ENCODE measurements at places on chromosomes 11 and 22.

GRCh38 chr11:106304274-106304673, 226.8 kb downstream of the AASDHPPT start:
- no peak for DNase-seq

GRCh38 chr11:48088682-48089050, 108.3 kb downstream of the PTPRJ start:
- no peak for DNase-seq

- no peak for DNase-seq
These were observed 10.2 kb downstream of the CLDN25 start for GRCh38 chr11:113789675-113790320.

- DNase-seq: no peak
These were observed 77.3 kb upstream of the ATXN10 start for GRCh38 chr22:45594123-45594941.

GRCh38 chr11:45102361-45102809, 44.1 kb upstream of the PRDM11 start:
- DNase-seq: no peak

GRCh38 chr22:17637490-17638181, 921 bp upstream of the BCL2L13 start:
- DNase-seq: no peak

DNA sequence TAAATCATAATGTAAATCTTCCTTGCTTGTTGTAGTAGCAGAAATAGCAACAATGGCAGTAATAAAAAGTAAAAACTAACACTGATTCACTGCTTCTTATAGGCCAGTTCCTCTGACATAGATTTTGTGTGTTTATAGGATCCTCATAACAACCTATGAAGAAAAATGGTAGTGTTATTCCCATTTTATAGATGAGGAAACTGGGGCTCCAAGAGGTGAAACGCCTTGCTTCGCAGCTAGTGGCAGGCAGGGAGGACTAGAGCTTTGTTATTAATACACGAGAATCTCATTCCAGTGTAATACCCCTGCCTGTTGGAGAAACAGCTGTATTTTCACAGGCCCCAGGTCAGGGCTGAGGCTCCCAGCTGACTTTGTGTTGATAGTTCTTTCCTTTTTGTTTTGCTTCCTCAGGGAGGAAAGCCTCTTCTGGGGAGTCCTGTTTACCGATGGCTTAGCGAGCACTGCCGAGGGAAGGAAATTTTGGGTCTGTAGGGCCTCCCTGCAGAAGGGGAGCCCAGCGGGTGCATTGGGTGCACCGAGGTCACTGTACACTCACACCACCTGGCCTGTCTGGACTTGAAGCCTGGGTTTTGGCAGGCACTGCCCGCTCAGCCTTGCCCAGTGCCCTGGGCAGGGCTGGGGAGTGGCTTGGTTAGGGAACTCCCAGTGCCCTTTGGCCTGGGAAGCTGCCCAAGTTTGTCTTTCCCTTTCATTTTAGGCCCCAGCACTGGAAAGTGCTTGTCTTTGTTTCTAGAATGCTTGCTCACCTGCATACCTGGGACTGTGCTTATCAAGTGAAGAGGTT, 13.5 kb downstream of the KIAA1671 start:
- DNase-seq: no peak

DNA sequence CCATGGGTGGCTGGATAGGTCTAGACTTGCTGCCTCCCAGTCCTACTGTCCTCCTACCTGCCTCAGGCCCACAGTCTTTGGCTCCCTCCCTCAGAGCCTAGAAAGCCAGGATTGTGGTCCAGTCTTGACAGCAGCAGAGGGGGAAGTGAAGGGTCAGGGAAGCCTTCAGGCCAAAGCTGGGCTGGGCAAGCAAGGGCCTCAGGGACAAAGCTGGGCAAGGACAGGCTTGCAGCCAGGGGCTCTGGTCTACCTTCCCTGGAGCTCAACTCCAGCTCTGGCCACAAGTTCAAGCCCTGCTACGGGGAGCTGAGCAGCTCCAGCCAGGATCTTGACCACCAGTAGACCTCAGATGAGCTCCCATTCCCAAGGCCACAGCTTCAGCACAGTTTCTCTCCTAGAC, 14.9 kb downstream of the LMO1 start:
- no peak for DNase-seq

GRCh38 chr11:96704847-96705246, 315.0 kb downstream of the JRKL start:
- no peak for DNase-seq

DNA sequence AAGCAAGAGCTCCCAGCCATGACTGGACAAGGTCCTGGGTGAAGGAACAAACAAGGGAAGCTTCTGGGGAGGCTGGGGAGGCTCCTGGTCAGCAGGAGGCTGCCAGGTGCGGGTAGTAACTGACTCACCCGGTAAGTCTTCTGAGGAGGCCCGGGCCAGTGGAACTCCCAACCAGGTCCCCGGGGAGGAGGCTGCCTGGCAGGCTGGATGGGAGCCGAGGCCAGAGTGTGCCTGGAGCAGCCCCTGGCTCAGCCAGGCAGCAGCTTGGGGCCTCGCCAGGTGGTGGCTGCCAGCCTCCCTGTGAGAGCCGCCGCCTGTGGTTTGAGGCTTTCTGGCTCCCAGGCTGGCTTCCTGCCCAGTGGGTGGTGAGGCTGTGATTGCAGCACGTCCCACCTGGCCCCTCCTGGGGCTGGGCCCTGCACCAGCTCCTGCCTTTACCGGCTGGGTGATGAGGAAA, 46.2 kb downstream of the IGF2 start:
- DNase-seq: no peak

GRCh38 chr22:48268771-48269552, 1506.5 kb downstream of the TBC1D22A start:
- no peak for DNase-seq

GRCh38 chr22:28205926-28206325, 286.9 kb upstream of the PITPNB start:
- DNase-seq: no peak

DNA sequence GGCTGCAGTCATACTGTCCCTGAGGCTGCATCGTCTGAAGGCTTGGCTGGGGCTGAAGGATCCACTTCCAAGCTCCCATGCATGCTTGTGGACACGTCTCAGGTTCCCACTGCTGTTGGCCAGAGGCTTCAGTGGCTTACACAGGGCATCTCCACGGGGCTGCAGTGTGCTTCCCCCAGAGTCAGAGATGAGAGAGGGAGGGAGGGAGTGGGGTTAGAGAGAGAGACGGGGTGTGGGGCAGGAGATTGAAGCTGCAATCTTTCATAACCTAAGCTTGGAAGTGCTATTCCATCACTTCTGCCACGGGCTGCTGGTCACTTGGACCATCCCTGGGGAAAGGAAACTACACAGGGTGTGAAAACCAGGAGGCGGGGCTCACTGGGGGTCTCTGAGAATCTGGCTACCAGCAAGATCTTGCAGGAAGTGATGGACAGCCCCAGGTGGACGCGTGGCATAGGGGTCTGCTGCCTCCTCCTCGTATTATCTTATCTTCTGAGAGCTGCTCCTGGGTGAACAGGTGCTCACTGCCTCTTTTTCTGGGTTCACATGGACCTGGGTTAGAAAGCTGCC, 63.0 kb upstream of the MYEOV start:
- DNase-seq: no peak

DNA sequence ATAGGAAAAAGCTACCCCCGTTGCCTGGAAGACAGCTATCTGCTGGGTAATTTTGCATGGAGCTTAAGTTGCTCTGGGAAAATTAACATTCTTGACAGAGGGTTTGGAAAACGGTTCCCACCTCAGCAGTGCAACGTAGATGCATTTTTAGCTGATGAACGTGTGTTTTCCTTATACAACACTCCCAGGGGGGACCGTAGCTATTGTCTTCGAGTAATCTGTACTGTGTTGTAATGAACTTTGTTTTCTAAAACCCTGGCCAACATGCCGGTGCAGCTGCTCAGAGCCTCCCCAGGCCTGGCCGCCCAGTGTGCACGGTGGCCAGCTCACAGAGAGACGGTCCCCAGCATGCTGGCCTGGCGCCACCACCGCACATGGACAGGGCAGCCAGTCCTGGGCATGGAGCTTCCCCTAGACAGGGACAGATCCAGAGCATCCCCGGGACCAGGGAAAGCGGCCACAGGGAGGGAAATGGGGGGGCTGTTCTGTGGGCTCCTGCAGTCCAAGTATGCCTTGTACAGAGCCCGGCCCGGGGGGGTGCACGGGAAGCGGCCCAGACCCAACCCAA, 2.2 kb downstream of the TNNT3 start:
- DNase-seq: no peak

DNA sequence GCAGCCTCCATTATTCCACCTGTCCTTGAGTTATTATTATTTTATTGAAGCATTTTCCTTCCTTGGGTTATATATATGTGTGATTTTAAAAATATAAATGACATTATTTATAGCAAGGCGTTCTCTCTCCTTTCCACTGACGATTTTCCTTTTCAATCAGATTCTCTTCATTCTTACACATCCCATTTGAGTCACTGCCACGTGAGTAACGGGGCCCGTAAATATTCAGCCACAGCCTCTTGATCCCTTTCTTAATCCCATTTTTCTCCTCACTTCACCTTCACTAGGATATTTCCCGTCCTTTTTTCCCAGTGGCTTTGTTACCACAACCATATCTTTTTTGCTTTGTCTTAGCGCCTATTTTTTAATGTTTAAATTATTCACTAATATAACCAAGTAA, 396.2 kb downstream of the NTM start:
- DNase-seq: no peak

- no peak for DNase-seq
These were observed 59.8 kb downstream of the TENM4 start for GRCh38 chr11:79381036-79381435.

DNA sequence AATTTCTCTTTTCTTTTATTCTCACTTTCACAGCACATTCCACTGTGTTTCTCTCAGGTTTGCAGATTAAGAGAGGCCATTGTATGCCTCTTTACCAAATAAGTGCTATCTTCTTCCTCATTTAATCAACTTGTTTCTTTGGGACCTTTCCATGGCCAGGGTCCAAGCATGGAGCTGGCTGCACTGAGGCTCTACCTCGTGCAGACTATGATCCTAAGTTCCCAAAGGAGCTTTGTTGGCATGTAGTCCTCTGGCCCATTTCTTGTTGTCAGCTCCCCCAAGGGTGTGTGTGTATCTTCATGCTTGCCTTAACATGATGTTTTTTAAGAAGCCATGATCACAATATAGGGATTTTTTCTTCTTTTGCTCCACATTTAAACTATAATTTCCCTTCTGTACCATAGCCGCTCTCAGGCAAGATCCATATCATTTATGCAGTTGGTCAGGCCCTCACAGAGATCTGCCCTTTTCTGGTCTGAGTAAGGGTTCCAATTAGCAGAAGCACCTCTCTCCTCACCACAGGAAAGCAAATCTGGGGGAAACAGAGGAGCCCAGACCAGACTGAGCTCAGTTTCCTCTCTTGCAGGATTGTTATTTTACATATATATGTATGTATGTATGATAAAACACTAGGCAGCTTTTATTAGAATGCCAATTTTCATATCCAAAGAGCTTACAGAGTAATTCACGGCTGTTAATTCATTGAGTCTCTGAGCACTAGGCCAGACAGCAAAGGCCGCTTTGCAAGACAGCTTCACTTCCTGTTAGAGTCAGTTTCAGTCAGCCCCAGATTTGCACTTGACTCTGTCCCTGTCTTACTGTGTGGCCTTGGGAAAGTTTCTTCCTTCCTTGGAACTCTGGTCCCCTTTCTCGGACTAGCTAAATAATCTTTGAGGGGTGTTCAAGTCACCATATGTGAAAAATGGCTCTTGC, 34.3 kb downstream of the CYB5R2 start:
- DNase-seq: no peak

DNA sequence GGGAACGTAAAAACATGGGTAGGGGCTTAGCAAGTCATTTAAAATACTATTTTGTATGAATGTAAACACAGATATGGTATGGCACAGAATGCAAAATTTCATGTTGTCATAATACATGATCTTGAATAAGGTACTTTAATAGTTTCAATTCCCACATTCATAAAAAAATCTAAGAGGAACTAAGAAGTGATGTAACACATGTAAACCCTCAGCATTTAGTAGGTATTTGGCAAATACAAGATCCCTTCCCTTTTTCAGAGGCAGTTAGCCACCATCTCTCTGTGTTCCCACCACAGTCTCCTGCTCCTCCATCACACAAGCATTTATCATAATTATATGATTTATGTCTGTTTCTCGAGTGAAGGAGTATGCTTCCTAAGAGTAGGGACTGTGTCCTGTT, 251.8 kb downstream of the TENM4 start:
- DNase-seq: no peak

DNA sequence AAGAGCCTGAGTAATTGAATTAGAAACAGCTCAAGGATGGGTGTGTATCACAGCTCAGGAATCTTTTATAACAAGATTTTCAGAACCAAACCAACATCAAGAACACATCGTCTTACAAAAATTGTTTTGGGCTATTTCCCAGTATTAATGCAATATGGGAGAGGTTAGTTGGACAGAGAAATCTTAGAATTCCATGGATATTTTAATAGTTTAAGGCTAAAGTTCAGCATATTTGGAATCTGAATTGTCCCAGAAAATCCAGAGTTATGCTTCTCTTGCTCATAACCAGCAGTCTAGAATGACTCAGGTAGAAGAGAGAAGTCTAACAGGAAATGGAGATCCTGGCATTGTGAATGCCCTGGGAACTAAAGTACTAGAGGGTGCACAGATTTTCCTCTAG, 74.6 kb downstream of the ADM start:
- DNase-seq: no peak

- no peak for DNase-seq
These were observed 227.5 kb upstream of the NARS2 start for GRCh38 chr11:78802058-78802761.

DNA sequence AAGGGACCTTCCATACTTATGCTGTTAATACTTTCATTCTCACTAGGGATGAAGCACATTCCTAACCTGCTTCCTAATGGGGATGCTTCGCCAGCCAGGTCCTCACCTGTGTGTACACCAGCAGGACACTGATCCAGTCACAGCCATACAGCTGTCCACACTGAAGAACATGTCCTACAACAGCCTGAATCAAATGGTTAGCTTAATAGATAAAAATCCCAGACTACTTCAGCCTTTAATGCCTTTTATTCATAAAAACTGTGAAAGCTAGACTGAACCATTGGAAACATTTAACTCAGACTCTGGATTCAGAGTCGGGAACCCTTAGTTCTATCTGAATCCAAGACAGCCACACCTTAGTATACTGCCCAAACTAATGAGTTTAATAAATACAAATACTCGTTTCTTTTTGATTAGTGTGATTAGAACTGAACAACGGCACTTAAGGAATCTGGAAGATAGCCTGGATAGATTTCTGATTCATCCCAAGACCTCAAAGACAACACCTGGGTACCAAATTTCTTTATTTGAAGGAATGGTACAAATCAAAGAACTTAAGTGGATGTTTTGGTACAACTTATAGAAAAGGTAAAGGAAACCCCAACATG, 3.3 kb downstream of the FTH1 start:
- no peak for DNase-seq
